ENCODE measurements at places on chromosomes 3 and 15.
A peak's percentile ranks its signal among the peaks of the same experiment; 100 is the strongest.

DNA sequence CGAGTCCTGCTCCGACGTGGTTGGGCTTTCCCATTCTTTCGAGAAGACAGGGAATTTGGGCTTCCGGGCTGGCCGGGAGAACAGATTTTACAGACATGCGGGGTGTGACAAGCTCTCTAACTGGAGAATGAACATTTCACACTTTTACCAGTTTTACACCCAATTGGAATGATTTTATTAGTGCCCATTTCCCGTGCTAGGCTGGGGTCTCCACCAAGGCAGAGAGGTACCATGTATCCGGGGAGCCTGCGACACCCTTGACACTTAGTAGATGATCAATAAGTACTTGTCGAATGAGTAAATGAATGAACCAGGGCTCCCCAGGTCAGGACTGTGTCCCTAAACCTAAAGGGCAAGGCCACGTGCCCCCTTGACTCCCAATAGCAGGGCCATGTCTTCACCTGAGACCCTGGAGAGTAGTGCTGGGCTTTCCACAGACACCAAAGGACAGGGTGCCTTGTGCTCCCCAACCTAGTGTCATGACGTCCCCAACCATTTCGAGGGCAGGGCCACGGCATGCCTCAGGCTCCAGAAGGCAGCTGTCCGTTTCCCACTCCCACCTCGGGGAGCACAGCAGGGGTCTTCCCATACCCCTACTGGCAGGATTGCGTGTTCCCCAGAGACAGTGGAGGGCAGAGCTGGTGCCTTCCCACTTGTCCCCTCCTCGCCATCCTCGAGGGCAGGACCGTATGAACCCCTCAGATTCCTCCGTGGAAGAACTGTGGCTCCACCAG lies 679 bp upstream of the MYD88 start:
- peak; percentile 46 for DNase-seq

- no peak for DNase-seq
Observed at GRCh38 chr15:99248000-99248715, 1.2 kb downstream of the TTC23 start.

GRCh38 chr3:138317687-138318086 lies 12.0 kb downstream of the NME9 start:
- DNase-seq: no peak

DNA sequence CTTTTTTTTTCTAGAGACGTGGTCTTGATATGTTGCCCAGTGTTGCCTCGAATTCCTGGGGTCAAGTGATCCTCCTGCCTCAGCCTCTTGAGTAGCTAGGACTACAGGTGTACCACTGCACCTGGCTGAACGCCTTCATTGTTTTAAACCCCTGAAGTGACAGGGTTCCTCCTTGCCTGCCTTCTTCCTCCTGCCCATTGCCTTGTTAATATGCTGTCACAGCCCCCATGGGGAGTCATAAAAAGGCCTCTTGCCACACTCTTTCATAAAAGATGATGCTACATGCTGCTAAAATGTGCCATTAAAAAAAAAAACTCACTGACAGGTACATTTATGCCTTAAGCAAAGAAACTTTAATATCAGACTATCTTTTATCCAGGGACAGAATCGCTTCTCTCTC lies 116.8 kb upstream of the SKOR1 start:
- no peak for DNase-seq

- DNase-seq: no peak
Observed at GRCh38 chr15:61784734-61785133, 275.5 kb downstream of the VPS13C start.

- peak; percentile 9 for DNase-seq
Observed at GRCh38 chr3:42495393-42495792, 7.0 kb upstream of the VIPR1 start.

- no peak for DNase-seq
Observed at GRCh38 chr3:28935146-28935545, 345.7 kb upstream of the RBMS3 start.

- DNase-seq: no peak
Observed at GRCh38 chr3:85584779-85585356, 626.1 kb downstream of the CADM2 start.

GRCh38 chr3:98739266-98739665 lies 23.9 kb upstream of the ST3GAL6 start:
- no peak for DNase-seq

GRCh38 chr3:175869404-175869803 lies 1010.3 kb downstream of the NAALADL2 start:
- DNase-seq: no peak

DNA sequence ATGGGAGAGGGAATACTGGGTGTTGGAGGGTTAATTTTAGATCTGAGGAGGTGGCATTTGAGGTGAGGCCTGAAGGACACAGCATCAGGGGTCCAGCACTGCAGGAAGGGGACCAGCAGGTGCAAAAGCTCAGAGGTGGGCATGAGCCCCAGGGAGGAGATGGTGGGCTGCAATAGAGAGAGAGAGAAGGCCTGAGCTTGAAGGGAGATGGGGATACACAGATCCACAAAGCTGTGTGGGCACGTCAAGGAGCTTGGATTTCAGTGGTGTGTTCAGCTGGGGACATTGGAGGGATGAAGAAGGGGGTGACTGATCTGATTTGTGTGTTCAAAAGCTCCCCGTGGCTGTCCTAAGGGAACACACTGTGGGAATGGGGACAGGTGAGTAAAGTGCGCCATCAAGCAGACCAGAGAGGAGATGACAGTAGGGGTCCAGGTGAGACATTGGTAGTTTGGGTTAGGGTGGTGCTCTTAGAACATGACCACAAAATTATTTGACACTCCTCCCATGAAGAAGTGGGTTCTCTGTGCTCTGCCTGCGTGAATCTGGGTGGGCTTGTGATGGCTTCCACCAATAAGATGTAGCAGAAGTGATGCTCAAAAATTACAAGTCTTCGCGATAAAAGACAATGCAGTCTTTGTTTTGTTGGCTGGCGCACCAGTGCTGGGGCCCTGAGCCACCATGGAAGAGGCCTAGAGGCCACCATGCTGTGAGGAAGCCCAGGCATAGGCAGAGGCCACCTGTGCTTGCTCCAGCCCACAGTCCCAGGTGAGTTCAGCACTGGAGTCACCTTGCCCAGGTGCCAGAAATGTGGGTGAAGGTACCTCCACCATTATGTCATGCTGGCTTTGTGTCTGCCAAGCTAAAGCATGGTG lies 1.9 kb upstream of the WNT7A start:
- DNase-seq: no peak

GRCh38 chr3:72344236-72344635 lies 504.0 kb downstream of the SHQ1 start:
- DNase-seq: no peak

- DNase-seq: peak; percentile 63
Observed at GRCh38 chr15:93152360-93152759, 63.3 kb upstream of the RGMA start.

DNA sequence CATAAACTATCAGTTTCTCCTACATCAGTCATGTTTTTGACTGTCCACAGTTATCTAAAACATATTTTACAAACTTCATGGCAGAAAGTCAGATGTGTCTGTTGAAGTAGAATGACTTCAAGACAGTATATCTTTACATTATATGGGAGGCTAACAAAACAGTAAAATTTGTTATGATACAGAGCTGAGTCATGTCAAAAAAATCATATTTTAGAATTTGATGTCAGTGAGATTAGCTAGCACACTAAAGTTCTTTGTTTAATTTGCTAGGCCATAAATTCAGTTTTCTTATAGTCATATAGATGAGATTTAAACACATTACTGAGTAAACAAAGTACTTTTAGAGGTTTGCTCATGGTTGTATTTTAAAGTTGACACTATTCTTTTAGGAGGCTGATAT lies 80.3 kb upstream of the IGSF10 start:
- no peak for DNase-seq

GRCh38 chr15:84749111-84749991 lies 959 bp downstream of the ZNF592 start:
- DNase-seq: peak; percentile 72

- DNase-seq: no peak
Observed at GRCh38 chr15:26974120-26974780, 3.3 kb downstream of the GABRG3 start.

GRCh38 chr15:83993591-83993990 lies 242.0 kb upstream of the GOLGA6L4 start:
- DNase-seq: no peak

DNA sequence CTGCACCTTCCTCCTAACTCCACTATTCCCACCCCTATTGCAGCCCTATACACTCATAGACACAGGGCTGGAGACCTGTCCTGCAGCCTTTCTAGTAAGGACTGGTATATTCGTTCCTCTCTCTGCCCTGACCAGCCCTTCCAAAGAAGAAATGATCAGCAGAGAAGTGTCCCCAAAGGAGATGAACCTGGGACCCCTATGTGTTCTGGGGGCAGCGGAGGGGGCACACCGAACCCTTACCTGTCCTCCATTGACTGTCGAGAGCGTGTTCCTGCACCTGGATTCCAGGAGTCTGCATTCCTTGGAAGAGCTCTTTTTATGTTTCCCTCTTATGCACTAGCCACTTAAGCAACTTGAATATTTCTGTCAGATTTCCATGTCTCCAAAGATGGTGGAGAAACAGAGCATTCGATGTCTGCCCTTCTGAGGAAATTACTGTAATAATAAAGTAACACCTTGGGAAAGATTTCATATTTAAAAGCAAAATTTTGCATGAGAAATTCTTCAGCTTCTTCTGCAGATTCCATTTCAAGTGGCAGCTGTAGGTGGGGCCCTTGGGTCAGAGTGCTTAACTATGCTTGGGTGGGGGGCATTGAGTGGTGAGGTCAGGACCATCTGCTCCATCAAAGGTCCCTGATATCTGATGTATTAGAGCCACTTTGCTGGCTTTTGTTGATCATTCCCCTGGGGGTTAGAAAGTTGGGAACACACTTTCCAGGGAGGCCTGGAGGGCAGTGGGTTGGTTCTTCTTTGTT lies 6.3 kb downstream of the EPHB1 start:
- DNase-seq: no peak

GRCh38 chr3:126433105-126433430 lies 38.4 kb downstream of the CFAP100 start:
- DNase-seq: no peak

- DNase-seq: no peak
Observed at GRCh38 chr15:101389362-101389761, 94.3 kb upstream of the SNRPA1 start.

DNA sequence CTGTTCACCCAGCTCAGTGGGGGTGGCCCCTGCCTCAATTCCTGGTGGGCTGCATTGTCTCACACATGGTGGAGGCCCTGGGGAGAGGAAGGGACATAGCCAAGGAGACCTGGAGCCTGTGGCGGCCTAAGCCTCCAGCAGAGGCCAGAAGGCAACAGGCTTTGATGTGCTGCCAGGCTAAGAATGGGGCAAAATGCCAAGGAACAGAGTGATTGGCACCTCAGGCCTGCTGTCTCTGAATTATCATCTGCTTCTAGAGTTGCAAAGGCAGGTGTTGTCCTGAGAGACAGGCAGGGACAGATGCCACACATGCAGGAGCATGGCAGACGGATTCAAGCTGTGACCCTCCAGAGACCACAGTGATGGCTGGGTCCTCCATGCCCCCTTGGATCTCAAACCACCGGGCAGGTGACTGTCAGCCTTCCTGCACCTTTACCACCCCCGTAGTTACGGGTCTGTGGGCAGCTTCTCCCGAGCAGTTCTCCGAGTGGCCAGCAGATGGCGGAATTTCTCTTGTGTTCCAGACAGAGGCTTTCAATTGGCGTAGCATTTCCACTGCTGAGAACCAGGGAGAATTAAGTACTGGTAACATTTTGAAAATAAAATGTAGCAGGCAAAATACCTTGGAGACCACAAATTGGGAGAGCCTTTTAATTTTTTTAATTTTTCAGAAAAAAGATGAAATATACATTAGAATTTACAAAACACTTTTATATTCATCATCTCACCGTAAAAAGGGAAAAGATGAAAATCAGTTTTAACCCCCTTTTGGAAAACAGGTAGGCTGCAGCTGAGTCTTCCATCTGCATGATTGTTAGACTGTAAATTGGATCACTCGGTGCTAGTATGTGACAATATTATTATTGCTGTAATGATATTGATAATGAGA lies 525.5 kb upstream of the CFAP20DC start:
- peak; percentile 92 for DNase-seq

DNA sequence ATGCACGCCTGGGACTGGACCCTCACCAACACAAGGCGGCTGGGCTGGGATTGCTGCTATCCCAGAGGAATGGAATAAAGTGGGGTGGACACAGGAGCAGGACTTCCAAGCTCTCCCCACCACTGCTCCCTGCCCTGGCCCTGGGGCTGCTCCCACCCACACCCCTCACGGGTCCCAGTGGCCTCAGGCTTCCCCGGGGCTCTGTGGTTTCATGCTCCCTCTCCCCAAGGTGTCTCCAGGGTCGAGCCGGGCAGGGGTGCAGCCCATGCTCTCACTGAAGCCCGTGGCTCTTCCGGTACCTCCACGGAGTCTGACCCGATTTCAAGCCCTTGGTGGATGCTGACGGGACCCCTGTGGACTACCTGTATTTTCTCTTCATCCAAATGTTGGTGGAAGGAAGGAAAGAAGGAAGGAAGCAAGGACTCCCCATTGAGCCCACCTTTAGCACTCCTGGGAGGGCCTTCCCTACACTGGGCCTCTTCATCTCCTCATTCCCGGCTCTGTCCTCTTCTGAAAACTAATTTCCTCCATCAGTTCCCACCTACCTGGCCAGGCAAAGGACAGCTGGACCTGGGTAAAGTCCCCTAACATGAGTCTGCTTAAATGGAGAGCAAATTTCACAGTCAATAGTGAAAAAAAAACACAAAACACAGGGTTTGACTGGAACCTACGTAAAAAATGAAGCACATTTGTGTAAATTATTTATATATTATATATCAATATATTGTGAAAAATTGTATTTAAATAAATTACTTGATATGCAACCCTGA lies 44.0 kb upstream of the PCSK6 start:
- no peak for DNase-seq

- no peak for DNase-seq
Observed at GRCh38 chr3:176554791-176555654, 642.3 kb downstream of the TBL1XR1 start.

DNA sequence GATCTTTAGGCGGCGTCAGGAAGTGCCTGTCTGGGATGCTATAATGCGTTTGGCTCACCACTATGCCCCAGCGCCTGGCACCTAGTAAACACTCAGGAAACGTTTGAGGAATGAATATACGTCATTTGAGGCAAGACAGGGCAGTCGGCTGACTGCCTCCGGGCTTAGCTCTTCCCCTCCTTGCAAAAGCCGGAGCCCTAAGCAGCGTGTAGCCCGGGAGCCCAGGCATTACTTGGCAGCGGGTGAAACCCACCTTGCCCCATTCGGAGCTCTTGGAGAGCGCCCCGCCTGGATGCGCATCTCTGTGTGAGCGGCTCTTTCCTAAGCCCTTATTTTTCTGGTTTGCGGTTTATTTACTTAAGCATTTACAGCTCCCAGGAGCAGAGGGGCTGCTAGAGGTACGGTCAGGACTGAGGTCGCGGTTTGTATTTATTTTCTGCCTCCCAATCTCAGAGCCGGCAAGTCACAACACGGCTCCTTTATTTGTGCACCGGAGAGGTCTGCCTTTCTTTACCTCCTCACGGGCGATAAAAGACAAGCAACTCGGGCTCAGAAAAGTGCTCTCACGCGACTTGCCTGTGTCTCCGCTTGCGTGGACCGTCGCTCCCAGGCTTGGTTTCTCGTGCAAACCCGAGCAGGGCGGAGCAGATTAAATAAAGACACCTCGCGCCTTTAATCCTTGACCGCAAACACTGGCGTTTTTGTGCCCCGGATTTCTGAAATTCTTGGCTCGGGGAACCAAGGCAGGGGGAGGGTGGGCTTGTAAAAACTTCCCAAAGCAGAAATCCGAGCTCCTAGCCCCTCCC lies 737 bp upstream of the ITPR1 start:
- DNase-seq: peak; percentile 70

GRCh38 chr3:152350139-152350538 lies 81.4 kb downstream of the MBNL1 start:
- DNase-seq: no peak
